Stimulated activated memory B cell treated with anti-CD40 and anti-IgM and Interleukin-4, amounts not matched to agents 10 μg/mL and 1 μg/mL and 100 μg/mL, for 72 hours (primary cell): ENCODE measurements at places on chromosomes 7 and 10.
A peak's percentile ranks its signal among the peaks of the same experiment; 100 is the strongest.

GRCh38 chr7:87505557-87506245, 30.2 kb upstream of the ABCB4 start:
- ATAC-seq, result no peak

GRCh38 chr10:116892907-116893685, 43.8 kb downstream of the ENO4 start:
- peak; percentile 20 for ATAC-seq

GRCh38 chr7:44805950-44806349, 9.5 kb downstream of the PPIA start:
- ATAC-seq, result no peak

DNA sequence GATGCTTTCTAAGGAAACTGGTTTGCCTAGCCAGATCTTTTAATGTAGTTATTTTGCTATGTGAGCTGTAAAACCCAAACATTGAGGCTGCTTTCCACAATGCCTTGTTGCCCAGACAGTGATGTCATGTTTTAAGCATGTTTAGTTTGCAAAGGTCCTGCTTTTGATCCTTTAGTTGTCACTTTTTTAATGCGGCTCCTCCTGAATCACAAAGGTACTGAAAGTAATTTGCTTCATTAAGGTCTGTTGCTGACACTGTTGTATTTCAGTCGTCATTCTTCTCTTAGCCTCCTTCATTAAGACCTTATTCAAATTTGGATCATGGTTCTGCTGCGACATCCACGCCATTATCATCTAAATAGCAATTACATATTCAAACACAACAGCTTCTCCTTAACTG, 10.6 kb downstream of the RPA3 start:
- no peak for ATAC-seq

DNA sequence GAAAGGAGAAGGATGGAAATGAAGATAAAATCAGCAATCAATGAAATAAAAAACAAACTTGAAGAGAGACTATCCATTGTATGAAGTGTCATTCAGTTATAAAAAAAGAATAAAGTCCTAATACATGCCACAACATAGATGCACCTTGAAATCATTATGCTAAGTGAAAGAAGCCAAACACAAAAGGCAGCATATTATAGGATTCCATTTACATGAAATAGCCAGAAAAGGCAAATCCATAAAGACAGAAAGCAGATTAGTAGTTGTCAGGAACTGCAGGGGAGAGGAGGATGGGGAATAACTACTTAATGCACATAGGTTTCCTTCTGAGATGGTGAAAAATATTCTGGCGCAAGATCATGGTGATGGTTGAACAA, 6.6 kb upstream of the PON1 start:
- no peak for ATAC-seq

DNA sequence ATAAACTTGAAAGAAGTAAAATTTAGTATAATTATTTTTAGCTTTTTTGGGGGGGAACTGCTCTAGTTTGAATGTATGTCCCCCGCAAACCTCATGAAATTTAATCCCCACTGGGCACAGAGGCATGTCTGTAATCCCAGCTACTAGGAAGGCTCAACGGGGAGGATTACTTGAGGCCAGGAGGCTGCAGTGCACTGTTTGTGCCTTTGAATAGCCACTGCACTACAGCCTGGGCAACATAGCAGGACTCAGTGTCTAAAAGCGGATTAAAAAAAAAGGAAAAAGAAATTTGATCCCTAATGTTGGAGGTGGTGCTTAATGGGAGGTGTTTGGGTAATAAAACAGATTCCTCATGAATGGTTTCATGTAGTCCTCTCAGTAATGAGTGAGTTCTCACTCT, 43.1 kb upstream of the PHF14 start:
- no peak for ATAC-seq

DNA sequence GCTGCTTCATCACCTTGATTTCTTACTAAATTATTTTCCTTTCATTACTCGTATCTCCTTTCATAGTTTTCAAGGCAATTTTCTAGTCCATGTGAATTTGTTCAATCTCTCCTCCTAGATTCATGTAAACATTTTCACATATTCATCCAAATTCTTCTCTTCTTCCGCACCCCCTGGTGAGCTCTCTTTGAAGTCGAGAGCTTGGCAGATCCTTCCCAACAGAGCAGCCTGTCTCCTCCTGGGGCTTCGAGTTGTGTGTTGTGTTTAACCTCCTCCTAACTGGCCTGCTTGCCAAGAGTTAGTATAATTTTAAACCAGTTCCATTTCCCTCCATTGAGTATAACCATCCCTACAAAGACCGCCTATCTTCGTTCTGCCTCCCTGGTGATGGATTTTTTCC, 272.4 kb upstream of the CELF2 start:
- ATAC-seq, result no peak

GRCh38 chr7:158432369-158433341, 155.0 kb downstream of the PTPRN2 start:
- ATAC-seq, result peak; percentile 43

DNA sequence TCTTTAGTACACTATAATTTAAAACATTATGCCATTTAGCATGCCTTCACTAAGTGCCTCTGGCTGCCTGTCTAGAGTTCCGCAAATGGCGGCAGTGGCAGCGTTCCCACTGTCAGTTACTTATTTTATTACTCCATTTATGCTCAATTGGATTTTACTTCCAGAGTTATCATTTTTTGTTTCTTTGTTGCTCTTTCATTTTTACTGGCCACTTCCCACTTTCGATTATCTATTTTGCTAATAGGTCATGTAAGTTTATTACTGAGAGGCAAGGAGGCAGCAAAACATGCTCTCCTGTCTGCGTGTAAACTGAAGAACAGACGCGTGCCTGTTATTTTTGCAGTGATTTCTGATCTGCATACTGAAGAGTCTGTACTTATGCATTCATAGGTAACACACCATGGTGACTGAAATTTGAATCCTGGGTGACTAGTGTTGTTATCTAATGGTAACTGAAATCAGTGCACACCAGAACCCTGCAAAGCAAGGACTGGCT, 23.1 kb downstream of the KDM7A start:
- peak; percentile 83 for ATAC-seq

DNA sequence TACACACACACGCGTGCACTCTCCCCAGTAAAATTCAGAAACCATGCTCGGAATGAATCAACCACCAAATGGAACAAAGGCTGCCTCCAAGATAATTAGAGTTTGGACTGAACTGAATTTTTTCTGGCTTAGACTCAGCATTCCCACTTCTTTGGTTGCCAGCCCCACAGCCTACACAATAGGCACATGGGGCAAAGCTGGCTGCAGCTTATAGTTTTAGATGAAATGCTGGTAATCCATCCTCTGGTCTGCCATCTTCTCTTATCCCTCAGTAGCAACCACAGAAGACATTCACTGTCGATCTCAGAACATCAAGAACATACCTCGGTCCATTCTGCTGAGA, 44.2 kb downstream of the PDE1C start:
- ATAC-seq, result no peak

DNA sequence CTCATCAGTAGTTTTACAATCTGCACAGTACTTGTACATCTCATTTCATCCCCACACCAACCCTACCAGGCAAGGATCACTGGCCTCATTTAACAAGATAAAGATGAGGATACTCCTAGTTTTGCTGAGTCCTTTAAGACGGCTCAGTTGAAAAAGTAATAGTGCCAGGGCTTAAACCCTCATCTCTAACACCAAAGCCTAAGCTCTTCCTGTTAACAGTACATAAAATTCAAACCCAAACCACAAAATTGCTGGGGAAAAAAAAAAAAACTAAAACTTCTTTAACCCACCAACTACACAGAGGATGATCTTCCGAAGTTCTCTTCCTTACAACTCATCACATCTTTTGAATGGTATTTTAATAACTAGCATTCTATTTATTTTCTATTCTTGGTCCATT, 1.3 kb downstream of the SAR1A start:
- no peak for ATAC-seq
